ENCODE measurements at places on chromosomes 7 and 10.

DNA sequence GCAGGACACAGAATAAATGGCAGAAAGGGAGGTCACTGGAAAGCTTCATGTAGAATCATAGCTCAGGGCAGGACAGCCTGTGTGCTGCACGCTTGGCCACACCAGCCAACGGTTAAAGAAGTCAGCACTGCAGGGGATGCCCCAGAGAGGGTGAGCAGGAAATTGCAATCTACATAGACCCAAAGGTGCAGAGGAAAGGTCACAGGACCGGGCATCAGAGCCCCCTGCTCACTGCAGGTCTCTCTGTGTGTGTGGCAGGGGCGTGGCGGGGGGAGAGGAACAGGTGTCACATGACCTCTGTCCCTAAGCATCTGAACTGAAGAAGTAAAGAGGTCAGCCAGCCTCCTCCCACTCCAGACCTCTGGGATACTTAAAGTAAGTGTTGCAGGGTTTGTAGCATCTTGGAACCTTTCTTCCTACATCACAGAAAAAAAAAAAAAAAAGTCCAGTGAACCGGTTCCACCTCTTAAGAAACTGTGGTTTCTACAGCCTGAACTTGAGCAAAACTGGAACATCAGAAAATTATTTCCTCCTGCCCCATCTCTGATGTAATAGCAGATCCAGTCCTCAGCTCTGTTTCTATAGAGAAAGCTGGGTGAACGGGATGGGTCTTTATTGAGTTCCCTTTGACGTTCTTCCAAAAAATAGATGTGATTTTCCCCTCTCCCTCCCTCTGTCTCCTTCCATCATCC lies 64.3 kb downstream of the RGS10 start:
- no peak for DNase-seq

- DNase-seq = no peak
Measured at GRCh38 chr7:64174941-64175340, 32.1 kb upstream of the ZNF735 start.

DNA sequence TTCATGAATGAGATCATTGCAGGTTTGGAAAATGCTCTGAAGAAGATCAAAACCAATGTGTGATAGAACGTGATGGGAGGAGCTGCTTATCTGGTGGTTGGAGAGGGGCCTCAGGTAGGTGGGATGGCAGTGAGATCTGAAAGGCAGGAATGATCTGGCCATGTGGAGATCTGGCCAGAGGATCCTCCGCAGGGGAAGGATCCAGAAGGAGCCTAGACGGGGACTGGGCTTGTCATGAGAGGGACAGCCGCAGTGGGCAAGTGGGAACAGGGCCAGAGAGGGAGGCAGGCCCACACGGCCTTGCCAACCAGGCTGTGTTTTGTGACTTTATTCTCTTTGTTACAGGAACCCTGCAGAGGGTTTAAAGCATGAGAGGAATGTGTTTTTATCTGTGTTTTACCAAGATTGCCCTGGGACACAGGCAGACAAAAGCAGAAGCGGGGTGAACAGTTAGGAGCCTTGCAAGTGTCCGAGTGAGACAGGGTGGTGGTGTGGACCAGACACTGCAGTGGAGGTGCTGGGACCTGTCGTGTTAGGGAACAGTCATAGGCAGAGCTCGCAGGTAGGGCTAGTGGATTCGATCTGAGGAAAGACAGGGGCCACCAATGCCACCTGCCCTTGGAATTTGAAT lies 66.6 kb downstream of the TLL2 start:
- DNase-seq = no peak

GRCh38 chr7:77242554-77242953 lies 42.9 kb upstream of the FGL2 start:
- no peak for DNase-seq

GRCh38 chr10:132156382-132156781 lies 30.4 kb upstream of the DPYSL4 start:
- DNase-seq = no peak

DNA sequence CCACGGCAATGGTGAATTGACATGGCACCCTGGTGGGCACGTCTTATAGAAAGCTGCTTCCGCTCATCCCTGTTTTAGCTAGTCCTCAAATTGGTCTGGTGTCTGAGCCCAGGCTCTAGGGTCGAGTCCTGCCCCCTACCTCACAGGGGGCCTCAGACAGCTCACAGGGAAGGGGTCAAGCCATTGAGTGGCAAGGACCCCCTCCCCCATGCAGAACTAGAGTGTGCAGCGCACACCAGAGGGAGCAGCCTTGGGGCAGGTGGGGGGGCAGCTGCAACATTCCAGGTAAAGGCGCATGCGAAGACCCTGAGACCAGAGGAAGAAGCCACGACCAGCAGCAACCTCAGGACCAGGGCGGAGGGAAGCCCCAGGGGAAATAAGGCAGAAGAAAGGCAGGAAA lies 240.4 kb upstream of the PPP2R2D start:
- DNase-seq = no peak

DNA sequence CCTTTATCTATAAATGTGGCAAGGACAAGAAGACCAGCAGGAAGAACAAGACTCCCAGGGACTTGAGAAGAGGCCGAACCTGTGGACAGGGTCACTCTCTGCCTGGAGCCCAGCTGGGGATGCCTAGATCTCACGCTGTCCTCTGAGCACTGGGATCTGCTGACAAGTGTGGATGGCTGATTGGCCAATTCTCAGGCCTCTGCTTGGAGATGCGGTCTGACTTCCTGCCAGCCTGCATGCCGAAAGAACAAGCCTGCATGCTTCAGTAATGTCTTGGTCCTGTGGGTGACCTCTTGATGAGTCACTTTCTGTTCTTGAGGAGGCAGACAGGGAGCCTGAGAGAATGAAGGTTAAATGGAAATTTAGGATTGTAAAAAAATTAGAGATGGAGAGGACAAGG lies 84.7 kb downstream of the TMEM178B start:
- DNase-seq = no peak

Data from NCI-H1694 (cell line).